Thyroid gland (tissue), 4 donors: ENCODE measurements at places on chromosomes 4 and X. TPM values are rescaled to one million over a fixed set of nuclear protein-coding genes. Genes with fewer than 3 reads are reported as not detected.

Gene NAP1L5
- total RNA-seq: 14.1 TPM

DNA sequence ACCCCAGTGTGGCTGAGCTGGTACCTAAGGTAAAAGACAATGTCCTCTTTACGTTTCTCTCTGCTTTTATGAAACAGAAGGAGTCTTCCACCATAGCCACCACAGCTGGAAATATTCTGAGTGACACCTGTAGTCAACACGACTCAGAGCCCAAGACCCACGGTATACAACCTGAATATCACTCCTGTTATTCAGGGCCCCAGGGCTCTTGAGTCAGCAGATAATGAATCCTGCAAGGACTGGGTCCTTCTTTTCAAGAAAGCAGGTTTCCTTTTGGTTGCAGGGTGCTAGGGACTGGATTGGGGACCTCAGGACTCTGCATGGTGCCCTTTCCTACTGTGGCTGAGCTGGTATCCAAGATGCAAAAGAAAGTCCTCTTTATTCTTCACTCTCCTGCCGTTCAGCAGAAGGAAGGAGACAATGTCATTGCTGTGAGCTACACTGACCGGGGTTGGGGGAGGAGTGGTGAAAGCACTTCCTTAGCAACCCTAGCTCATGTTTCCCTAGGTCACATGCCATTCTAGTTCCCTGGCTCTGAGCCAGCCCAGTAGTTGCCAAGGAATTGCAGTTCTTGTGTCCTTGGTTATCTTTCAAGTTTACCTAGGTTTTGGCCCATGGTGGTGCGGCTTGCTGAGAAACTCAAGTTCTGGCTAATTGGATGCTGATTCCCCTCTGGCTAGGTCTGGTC is 23.7 kb upstream of the UNC5C start:
- peak; percentile 91 for DNase-seq

Gene EGF
- 6.5 TPM for total RNA-seq

DNA sequence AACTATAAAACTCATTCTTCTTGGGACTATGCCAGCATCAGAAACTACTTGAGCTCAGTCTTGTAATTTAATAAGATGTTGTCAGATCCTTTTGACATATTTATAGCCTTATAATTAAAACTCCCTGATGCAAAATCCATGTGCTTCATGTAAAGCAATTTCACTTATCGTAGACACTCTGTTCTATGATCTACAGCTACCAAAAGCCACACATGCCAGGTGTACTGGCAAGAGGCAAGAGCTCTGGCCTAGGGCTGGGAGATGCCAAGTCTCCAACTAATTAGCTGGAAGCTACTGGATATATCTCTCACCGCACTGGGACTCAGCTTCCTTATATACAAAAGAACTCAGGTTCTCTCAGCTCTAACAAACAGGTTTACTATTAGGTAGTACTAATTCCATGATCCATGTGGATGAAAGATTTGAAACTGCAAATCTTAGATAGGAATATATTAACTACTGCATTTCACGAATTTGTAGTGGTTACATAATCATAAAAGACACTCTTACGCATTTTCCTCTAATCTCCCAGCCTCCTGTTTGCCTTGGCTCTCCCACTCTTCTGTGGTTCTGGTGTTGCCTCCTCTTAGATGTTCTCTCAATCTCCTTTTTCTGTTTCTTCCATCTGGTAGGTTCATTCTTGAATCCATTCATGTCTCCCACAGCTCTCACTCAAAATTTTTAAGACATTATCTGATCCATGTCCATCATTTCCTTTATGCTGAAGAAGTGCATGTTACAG is 103.0 kb downstream of the HHIP start:
- no peak for DNase-seq

Gene SPIN2A
- 1.5 TPM for total RNA-seq

Gene GPR78
- not detected for total RNA-seq

GRCh38 chr4:180086480-180087190 is 2156.6 kb upstream of the TENM3 start:
- DNase-seq: no peak

GRCh38 chr4:38396845-38397547 is 267.0 kb upstream of the KLF3 start:
- DNase-seq: peak; percentile 6

GRCh38 chr4:94412658-94413038 is 39.1 kb upstream of the PDLIM5 start:
- no peak for DNase-seq
